ENCODE measurements at places on chromosomes 11 and 22.

DNA sequence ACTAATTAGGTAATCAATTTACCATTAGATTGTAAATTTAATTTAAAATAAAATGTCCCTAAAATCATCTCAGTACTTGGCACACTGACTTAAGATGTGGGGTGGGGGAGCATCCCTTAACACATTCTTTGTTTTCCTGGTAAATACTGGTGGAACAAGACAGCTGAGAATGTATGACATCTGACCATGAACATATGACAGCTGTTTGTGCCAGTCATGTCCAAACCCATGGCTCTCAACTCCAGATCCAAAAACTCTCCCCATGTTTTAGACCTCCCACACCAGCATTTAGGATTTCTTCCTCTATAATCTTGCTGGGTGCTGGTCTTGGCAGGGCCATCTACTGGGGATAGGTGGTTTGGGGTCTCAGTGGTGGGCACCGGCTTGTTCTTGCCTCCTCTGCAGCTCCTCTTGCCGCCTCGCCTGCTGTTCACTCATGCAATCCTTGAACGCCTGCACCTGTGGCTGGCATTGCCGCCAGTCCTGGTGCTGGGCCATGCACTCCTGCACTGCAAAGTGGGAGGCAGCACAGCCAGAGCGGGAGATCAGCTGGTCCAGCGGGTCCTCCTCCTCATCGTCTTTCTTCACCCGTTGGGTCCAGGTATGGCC, 3.8 kb downstream of the COA4 start:
- no peak for ATAC-seq

GRCh38 chr22:48628891-48629543, 1198.7 kb downstream of the BRD1 start:
- ATAC-seq = no peak

DNA sequence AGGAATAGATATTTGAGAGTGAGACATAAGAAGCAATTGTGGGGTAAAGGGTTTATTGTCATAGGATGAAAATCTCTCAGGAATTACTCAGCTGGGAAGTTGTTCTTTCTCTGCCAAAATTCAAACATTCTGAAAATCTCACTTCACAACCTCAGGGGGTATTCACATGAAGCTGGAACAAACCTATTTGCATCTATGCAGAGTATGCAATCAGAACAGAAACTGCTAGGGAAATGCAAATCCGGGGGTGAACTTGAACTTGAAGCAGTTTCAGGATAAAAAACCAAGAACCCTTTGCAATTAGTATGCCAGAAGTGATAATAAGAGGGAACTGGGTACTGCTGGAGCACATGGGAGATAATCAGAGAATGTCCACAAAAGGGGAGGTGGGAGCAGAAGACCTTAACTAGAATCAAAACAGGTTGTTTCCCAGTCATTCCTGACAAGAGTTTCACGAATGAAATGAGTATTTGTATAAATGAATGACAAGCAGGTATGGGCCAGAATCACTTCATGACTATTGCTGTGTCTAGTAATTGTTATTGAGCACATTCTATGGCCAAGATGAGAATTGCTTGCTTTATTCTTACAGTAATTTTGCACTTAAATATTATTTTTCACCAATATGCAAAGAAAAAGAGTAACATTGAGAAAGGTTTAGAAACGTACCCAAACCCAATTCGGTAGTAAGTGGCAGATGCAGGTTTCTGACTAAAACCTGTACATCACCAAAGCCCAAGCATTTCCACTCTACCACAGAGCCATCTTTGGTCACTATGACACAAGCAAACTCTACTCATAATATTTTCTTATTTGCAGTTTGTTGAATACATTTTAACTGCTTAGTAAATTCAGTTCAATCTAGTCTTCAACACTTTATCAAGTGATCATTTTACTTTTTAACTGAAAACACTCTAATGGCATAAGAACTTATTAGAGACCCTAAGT, 61.8 kb upstream of the UBASH3B start:
- no peak for ATAC-seq

GRCh38 chr11:12237381-12237784, 127.0 kb downstream of the MICAL2 start:
- peak; percentile 73 for ATAC-seq

DNA sequence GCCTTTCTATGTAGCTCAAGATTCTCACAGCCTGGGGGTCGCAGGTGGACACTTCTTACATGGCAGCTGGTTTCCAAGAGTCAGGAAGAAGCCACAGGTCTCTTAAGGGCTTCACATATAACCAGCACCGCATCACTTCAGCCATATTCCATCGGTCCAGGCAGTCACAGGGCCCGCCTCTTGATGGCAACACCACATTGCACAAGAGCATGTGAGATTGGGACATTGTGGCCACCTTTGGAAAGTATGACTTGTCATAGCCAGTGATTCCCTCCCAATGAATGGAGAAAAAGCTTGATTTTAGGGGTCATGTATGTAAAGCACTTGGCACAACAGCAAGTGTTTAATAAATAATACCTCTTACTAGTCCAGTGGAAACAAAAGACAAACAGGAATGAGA, 98.3 kb downstream of the NCAM1 start:
- ATAC-seq = no peak

GRCh38 chr11:66859686-66860448, 3.0 kb downstream of the LRFN4 start:
- ATAC-seq = no peak

GRCh38 chr11:103147627-103148026, 38.4 kb downstream of the DYNC2H1 start:
- no peak for ATAC-seq

DNA sequence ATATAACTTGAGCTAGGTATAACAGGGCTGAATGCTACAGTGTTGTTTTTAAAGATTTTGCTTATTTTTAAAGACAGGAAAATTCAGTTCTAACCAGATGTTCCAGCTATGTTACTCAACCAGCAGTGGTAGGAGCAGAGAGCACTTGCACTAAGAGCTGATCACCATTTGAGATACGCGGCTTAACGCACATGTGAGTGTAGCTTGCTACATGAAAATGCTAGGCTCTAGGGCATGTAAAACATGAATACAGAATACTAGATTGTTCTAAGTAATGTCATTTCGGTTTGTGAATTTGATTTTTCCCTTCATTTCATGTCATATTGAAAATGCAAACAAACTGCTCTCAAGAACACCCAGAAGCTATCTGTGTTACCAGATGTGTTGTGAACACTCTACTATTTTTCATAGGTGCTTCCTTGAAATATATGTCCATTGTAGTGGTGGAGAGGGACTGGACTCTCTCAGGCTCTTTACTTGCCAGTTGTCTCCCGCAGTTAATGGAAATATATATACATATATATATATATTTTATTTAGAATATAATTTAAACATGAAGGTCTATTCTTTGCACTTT, 10.8 kb upstream of the TECTA start:
- ATAC-seq = no peak

DNA sequence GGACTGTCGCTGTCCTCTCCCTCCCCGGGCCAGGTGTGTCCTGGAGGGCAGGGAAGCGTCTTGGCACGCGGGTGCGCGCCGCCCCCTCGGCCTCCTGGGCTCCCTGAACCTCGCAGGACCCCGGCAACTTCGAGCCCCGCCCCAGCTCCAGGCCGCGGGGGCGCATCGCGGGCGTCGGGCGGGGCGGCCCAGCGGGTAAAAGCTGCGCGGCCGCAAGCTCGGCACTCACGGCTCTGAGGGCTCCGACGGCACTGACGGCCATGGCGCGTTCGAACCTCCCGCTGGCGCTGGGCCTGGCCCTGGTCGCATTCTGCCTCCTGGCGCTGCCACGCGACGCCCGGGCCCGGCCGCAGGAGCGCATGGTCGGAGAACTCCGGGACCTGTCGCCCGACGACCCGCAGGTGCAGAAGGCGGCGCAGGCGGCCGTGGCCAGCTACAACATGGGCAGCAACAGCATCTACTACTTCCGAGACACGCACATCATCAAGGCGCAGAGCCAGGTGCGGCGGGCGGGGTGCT, at the start of gene CST6:
TSS of gene CST6 (plus strand) at position 224 of the 519 bp plus-strand sequence. CDS start at position 261, 37 bp downstream.
- ATAC-seq = peak; percentile 11

- ATAC-seq = no peak
Measured at GRCh38 chr11:35047179-35047578, 91.8 kb upstream of the CD44 start.

DNA sequence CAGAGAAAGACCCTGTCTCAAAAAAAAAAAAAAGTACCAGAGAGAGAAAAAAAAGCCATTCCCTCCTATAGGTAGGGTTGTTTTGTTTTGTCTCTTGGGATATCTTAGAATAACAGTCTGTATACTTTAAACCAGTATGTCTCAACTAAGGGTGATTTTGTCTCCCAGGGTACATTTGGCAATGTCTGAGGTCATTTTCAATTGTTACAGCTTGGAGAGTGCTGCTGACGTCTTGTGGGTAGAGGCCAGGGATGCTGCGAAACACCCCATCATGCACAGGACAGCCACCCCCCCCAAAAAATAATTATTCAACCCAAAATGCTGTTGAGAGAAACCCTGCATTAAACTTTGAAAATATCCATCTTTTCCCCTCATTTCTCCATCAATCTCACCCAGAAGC, 56.1 kb upstream of the CRTAM start:
- no peak for ATAC-seq

DNA sequence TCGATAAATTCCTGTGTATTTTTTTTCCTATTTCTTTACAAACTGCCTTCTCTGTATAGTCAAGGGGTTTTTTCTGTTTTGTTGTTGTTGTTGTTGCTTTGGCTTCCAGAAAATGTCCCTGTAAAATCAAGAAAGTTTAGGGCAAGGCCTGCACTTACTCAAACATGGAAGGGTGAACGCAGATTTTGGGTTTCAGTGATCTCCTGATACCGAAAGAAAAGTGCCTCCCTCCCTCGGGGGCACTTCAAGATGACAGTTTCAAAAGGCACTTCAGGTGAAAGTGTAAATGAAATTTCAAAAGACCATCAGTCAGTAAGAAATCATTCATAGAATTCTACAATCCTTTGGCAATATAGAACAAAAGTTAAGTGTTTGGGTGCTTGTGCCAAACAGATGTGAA, 43.4 kb upstream of the TMPRSS4 start:
- ATAC-seq = no peak

GRCh38 chr22:39472570-39473556, 16.1 kb downstream of the MGAT3 start:
- no peak for ATAC-seq

DNA sequence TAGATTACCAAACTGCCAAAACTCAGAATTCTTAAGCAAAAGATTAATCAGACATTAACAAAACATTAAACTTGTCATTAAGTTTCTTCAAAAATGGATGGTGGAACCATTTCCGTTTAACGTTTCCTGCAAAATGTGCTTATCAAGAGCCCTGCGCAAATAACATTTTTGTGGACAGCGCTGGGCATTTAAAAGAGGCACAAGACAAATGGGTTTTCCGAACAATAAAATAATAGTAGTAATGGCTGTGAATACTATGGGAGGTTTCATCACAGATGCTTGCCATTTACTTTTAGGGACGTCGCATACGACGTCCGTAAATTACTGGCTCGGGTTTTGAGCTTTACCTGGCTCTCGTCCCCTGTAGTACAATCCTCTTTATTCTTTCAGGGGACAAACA, 1.1 kb downstream of the NPAT start:
- ATAC-seq = no peak

DNA sequence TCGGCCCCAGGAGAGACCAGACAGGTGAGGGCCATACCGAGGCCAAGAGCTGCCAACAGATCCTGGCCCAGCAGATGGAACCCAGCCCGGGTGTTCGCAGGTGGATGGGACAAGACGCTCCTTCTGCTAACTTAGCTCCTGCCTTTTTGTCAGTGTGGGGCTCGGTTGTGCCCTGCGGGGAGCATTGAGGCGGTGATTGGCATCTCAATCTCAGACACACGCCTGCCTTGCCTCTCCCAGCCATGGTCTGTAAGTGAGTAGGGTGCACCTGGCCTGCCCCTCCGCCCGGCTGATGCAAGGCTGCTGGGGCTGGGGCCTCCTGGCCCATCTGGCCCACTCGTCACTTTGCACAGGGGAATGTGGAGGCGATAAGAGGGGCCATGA, 350.1 kb downstream of the TBC1D22A start:
- ATAC-seq = no peak

DNA sequence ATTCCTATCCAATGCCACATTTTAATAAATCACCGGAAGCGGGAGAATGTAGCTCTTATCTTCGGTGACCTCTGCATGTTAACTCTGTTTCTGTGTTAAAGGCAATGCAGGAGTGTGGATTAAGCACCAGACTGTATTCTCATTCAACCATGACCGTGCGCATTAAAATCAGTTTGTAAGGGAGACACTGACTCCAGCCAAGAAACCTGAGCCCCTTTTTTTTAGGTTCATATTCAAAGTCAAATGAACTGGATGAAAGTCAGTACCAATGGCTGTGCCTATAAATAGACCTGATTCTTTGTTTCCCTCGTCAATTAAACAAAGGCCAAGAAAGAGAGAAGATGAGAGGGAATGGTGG, 32.2 kb downstream of the C11orf91 start:
- ATAC-seq = no peak

DNA sequence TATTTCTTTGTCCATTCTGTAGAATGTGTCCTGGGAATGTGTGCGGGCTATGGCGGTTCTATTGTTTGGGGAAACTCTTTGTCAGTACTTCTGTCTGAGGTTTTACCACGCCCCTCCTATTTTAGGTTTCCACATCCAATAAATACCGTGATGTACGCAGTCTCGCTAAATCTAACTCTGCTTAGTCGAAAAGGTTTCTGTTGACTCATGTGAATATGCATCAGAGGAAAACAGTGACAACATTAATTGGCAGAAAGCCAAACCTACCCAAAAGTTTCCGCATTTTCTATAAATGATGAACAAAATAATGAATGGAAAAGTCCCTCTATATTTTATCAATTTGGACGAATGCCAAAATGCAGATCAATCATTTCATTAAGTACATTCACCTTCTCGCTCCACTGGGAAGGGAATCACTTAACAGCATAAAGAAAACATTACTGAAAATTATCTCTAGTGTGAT, 143.4 kb downstream of the MAML2 start:
- ATAC-seq = no peak

GRCh38 chr22:48602805-48603518, 1224.7 kb downstream of the BRD1 start:
- no peak for ATAC-seq

- no peak for ATAC-seq
Measured at GRCh38 chr11:19428206-19429002, 187.7 kb upstream of the E2F8 start.

DNA sequence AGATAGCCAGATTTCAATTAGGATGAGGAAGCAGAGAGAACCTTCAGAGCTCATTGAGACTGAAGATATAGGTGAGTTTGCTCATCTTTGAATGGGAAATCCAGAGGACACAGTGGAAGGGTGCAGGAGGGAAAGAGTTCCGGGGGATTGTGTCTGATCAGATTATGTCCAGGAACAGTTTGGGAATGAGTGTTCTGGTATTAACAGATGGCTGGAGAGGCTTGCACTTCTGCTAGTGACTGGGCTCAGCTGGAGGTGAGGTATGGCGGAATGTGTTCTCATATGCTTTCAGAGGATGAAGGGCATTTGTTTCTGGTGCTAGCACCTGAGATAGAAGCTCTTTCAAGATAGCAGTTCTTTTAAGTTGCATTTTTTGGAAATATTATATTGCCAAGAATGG, 27.6 kb downstream of the ALKBH3 start:
- no peak for ATAC-seq

GRCh38 chr11:106286881-106287504, 209.5 kb downstream of the AASDHPPT start:
- no peak for ATAC-seq
